Kasumi-1 (cell line): ENCODE measurements at places on chromosomes 16 and 17.
A peak's percentile ranks its signal among the peaks of the same experiment; 100 is the strongest.

DNA sequence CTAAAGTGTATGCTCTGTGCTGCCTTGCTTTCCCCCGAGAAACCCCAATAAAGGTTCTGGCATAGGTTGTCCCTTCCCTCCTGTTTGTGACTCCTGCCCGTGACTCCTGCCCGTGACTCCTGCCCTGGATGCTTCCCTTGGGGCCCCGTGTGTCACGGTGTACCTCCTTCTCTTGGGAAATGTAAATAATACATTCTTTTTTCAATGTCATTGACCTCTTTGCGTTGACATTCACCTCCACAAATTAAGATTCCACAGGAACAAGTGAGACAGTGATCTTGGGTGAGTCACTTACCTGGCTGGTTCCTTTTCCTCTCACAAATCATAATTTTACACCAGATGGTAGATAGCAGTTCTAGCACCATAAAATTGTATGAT is 632 bp downstream of the CCL15 start:
- no peak for DNase-seq

DNA sequence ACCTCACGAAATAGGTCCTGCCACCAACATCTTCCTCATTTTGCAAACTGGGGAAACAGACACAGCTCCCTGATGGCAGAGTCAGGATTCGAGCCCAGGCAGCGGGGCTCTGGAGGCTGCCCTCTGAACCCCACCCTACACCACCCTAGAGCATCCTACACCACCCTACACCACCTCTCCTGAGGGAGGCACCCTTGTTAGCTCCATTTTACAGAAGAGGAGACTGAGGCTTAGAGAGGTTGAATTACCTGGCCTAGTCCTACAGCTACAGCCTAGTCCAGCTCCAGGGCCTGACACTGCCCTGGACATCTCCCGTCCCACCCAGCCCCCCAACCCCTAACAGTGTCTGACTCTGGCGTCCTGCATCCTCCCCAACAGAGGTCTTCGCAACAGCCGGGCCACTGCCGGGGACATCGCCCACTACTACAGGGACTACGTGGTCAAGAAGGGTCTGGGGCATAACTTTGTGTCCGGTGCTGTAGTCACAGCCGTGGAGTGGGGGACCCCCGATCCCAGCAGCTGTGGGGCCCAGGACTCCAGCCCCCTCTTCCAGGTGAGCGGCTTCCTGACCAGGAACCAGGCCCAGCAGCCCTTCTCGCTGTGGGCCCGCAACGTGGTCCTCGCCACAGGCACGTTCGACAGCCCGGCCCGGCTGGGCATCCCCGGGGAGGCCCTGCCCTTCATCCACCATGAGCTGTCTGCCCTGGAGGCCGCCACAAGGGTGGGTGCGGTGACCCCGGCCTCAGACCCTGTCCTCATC is 3.2 kb upstream of the NECAB2 start:
- DNase-seq: no peak

DNA sequence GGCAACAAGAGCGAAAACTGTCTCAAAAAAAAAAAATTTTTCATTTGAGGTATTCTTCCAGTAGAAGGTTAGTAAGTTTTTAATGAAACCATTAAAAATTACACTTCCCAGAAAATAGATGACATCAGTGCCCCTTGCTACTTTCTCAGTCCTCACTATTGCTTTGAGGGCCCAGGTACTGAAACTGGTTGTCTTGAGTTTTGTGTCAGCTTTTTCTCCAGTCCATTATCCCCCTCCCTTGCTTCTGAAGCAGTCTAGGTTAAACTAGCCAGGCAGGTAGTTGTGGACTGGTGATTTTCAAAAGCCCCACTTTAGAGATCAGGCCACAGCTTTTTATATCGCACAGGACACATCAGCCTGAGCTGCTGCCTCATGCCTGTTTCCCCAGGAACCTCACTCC is 10.9 kb downstream of the SMCR8 start:
- DNase-seq: no peak

GRCh38 chr16:50678531-50678930 is 2.6 kb downstream of the SNX20 start:
- DNase-seq: no peak

DNA sequence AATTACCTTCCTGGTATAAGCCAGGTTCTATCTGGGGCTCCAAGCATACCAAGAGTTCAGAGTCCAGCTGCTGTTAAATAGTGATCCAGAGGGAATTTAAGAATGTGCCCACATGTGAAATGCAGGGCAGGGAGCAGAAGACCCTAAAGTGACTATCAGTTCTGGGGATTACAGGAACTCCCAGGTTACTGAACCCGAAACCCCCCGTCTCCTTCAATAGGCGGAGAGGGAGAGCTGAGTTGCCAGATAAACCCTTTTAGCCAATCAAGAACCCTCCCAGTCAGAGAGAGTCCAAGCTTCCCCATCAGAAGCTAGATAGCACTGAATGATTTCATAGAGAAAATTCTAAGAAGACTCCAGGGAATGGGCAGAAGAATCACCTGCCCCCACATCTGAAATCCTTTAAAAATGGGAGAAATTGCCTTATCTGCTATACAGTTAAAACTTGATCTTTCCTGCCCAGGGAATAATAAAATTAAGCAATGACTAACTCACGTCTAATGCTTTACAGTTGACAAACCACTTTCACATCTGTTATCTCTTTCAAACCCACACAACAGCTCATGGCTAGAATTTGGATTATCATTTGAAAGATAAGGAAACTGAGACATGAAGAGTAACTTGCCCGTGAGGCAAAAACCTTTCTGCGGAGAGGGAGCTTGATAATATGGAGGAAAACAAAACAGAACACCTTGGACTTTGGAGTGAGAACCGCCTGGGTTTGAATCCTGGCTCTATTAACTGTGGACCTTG is 10.2 kb downstream of the NOG start:
- DNase-seq: no peak

GRCh38 chr16:61146429-61146828 is 889.8 kb downstream of the CDH8 start:
- DNase-seq: peak; percentile 67

GRCh38 chr17:74354561-74354960 is 7.1 kb downstream of the BTBD17 start:
- DNase-seq: no peak

GRCh38 chr16:59854846-59855439 is 1120.8 kb upstream of the GOT2 start:
- no peak for DNase-seq

DNA sequence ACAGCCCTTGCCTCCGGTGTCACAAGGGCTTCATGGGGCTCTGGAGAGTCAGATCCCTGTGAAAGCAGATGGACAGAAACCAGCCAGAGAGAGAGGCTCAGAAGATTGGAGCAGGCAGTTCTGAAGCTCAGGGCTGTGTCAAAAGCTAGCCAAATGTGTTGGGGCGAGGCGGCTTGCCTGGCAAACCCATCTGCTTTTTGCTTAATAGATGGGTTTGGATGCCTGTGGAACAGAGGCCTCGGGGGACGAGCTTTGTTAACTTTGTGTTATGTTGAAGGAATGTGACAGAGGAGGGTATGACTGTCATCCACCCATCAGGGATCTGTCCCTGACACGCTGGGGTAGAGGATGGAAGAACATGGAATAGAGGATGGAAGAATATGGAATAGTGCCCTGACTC is 21.0 kb upstream of the SLC12A3 start:
- DNase-seq: no peak

GRCh38 chr17:81684442-81684911 is 666 bp downstream of the HGS start:
- DNase-seq: no peak

GRCh38 chr16:16042076-16042475 is 92.7 kb downstream of the ABCC1 start:
- no peak for DNase-seq

GRCh38 chr16:85869785-85870558 is 29.0 kb upstream of the IRF8 start:
- DNase-seq: peak; percentile 42

DNA sequence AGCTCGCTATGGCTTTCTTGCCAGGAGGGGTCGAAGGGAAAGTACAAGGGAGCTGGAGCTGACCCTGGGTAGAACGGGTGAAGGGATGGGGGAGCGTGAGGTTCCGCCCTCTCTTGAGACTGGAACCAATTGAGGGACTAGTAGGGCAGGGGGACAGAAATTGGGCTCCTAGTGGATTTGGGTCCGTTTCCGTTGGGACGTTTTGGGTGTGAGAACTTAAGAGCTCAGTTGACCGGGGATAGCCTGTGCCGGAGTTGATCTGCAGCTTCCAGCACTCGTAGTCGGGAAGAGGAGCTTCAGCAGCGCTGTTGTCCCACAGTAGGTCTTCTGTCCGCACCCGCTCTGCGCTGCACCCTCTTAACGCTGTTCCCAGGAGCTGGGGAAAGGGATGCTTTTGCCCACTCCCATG is 481 bp downstream of the CNTROB start:
- DNase-seq: no peak

DNA sequence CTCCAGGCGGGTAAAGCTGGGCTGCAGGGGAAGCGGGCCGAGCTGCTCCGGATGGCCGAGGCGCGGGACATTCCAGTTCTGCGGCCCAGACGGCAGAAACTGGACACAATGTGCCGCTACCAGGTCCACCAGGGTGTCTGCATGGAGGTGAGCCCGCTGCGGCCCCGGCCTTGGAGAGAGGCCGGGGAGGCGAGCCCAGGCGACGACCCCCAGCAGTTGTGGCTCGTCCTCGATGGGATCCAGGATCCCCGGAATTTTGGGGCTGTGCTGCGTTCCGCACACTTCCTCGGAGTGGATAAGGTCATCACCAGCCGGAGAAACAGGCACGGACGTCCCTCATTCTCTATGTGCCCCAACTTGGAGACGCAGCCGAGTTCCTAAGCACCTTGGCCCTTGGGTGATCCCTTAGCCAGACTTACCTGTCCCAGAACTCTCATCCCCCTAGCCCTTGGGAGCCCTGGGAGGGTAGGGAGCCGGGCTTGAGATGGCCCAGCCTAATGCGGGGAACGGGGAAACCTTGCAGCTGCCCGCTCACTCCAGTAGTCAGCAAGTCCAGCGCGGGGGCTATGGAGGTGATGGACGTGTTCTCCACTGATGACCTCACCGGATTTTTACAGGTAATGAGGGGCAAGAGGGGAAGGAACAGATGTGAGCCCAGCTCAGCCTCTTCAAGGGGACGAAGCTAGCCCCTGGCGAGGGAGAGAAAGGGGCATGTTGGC is 806 bp downstream of the MRM1 start:
- DNase-seq: no peak

GRCh38 chr16:86894029-86894567 is 315.7 kb downstream of the FOXL1 start:
- no peak for DNase-seq

GRCh38 chr17:83098241-83099085 is 19.1 kb downstream of the METRNL start:
- no peak for DNase-seq

GRCh38 chr17:44387804-44388203 is 1.6 kb downstream of the ITGA2B start:
- no peak for DNase-seq

DNA sequence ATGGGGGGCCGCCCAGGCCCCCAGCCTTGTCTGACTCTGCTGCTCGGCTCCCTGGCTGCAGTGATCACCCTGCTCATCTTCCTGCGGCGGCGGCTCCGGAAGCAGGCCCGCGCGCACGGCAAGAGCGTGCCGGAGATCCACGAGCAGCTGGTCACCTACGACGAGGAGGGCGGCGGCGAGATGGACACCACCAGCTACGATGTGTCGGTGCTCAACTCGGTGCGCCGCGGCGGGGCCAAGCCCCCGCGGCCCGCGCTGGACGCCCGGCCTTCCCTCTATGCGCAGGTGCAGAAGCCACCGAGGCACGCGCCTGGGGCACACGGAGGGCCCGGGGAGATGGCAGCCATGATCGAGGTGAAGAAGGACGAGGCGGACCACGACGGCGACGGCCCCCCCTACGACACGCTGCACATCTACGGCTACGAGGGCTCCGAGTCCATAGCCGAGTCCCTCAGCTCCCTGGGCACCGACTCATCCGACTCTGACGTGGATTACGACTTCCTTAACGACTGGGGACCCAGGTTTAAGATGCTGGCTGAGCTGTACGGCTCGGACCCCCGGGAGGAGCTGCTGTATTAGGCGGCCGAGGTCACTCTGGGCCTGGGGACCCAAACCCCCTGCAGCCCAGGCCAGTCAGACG is 24.4 kb upstream of the BEAN1 start:
- no peak for DNase-seq

DNA sequence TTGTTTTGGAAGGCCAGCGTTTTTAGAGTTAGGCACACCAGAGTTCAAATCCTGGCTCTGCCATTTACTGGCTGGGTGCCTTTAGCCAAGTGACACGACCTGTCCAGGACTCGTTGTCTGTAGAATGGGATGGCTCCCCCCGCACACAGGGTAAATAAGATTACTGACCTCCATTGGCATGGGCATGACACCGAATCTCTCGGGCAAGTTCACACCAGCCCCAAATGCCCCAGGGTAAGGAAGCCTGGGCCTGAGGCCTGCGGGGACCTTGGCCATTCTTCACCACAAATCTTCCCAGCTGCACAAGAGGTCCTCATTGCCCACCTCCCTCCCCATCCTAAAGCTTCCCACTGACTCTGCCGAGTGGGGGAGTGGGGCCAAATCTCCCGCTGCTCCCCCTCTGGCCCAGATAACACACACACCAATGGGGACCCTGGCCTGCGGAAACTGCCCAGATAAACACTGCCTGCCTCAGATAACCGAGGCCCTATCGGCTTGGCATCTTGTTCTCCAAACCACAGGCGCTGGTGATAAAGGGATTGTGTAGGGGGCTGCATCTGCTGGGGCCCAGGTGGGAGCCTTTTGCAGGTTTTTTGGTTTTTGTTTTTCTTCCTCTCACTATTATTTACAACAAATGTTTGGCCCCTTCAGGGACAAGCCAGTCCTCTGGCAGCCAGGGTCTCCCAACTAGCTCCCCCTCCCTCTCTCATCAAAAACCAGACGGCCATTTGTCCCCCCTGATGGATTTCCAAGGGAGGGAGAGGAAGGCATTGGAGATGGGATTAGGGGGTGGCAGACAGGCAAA is 75.0 kb upstream of the LHX1 start:
- DNase-seq: no peak

DNA sequence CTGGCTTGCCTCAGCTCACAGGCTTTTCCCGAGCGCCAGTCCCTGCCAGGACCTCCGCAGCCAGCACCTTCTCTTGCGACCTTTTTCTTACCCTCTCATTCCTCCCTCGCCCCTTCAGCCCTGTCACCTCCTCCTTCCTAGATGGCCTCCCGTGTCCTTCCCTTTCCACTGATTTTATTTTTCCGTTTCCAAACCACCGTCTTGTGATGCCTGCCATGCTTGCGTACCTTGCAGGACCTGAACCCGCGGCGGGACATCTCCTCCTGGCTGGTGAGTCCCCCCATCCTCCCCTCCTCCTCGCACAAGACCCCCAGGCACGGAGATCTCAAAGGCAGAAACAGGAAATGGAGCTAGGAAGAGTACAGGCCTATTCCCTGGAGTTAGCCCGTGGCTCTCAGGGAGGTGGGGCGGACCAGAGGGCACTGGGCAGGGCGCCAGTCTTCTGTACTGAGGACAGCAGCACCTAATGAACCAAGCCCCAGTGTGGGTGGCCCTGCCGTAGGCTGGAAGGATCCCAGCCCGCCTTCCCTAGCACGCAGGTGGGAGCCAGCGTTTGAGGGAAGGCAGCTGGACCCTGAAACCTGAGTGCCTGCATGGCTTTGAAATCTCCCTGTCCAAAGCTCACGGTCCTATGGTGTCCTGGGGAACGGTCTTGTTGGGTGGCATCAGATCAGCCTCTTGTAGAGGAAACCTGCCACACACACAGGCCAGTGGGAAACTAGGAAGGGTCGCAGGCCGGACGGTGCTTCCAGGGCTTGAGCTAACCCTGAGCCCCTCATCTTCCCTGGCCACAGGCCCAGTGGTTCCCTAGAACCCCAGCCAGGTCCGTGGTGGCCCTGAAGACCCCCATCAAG is 612 bp downstream of the CISD3 start:
- DNase-seq: peak; percentile 56
